BJ (cell line): ENCODE measurements at places on chromosomes 7 and 10. TPM values are rescaled to one million over a fixed set of nuclear protein-coding genes. Genes with fewer than 3 reads are reported as not detected.

DNA sequence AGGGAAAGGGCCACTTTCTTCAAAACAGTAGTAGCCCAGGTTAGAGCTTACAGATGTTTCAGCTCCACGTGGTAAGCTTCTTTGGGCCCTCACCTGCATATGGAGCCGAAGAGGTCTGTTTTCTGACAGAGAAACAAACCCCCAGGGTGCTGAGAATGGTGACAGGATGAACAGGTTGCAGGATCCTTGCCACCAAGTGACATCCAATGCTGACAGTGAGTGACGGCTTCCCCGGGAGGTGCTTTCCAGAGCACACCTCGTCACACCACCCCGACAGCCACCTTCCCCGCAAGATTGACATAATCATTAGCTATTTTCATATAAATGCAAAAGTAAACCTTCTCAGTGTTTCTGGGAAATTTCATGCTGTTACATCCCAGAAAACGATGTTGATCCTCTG lies 109.3 kb upstream of the BTBD16 start:
- DNase-seq, result no peak

DNA sequence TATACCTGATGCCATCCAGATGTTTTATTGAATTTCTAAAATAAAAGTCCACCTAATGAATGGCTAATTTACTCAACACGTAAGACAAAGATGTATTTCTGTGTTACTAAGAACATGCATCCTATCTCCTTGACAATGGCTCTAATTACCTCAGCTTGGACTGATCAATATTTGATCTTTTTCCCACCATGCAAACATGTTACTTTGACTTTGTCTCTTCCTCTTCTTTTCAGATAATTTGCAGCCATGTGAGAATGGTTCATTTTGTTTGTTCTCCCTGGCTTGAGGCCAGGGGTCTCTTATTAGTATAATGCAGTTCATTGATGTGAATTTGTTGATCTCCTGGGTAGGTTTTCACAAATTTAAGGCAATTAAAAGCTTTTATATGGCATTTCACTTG lies 302.1 kb downstream of the ADK start:
- no peak for DNase-seq

- no peak for DNase-seq
Observed at GRCh38 chr10:111076191-111076681, 593 bp upstream of the ADRA2A start.

DNA sequence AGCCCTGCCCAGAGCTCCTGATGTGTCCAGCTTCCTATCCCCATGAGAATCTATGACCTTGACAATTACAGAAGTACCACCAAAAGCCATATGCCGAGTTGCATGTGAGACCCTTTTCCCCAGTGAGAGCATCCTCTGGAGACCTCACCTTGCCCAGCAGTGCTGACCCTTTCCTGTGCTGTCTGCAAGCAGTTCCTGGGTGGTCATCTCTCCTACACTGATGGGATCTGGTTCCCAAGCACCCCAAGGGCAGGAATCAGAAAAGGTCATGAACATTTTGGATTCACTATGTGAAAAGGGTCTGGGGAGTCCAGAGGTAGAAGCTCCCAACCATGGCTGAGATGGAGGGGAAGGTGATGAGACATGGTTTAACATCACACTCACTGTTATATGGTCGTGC lies 18.2 kb downstream of the SFTPD start:
- no peak for DNase-seq

DNA sequence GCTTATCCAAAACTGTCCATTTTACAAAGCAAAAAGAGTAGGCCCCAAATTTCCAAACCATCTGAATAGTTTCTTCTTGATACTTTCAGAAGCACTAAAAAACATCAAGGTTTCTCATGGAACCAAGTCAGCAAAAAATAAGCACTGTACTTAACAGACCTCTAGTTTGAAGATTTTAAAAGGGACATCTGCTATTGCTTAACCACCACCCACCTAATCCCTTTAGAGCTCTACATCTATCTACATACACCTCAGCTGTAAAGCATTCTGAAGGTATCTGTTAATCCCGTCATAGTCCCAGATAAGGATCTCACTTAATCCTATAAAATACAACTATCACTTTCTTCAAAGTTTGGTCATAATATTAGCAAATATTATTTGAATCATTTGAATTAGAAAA lies 72.3 kb downstream of the HIBADH start:
- DNase-seq, result no peak

DNA sequence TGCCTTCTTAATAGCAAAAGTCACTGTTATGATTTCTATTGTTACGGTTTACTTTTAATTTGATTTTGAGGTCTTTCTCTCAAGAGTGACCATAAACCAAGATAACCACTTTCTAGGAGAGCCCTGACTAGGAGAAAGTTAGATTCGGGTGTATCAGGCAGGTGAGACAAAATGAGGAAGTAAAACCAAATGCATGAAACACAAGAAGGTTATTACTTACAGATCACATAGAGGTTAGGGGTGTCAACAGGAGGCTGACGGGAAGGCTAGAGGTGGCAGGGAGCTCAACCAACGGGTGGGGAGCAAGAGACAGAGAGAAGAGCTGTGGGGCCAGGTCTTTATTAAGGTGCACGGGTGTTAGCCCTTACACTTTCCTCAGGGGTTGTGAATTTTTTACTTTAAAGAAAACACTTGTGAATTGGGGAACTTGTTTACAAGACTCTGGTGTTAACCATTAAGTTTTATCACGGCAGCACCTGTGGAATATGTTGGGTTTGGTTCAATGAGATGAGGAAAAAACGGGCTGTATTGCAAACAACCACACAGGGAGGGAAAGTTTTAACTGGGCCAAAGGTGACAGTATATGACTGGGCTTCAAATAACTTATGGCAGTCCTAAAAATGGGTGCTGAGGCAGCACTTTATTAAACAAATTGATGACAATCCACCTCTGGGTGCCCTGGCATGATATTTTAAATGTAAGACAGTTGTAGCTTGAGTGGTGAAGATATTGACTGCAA lies 154.9 kb downstream of the SDHAF3 start:
- DNase-seq, result no peak

The HTRA1 gene
- 128 and 132 TPM in 2 replicates for polyA plus RNA-seq

The JAKMIP3 gene
- 0.20 and 0.26 TPM in 2 replicates for polyA plus RNA-seq
